ENCODE measurements at places on chromosomes 1 and 21.

GRCh38 chr1:234855851-234856250, 245.9 kb upstream of the IRF2BP2 start:
- DNase-seq, result no peak

- no peak for DNase-seq
Observed at GRCh38 chr1:226743259-226743658, 4.2 kb upstream of the ITPKB start.

DNA sequence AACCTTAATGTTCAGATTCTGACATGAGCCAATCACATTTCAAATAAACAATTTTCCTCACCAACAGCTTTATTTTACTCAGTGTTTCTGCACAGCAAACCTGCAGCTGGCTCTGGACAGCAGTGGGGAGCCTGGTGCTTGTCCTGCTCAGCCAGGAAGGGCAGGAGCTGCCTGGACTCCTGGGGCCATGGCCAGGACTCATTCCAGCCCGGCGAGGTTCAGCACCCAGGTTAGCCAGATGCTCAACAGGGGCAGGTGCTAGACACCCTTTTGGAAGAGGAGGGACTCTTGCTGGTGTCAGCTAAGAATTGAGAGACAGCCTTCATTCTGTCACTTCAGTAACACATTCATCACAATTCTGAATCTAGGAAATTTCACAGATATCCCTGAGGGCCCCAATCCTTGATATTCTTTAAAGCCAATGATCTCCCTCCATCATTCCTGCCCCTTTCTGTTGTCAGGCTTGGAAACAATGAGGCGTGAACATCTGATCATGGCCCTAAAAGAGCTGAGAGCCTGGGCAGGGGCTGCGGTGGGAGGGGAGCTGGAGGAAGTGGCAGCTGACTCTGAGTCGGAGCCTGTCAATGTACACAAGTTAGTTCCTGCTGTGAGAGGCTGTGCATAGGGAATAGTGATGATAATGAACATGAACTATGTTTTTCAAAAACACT, 251.3 kb downstream of the SDCCAG8 start:
- no peak for DNase-seq

DNA sequence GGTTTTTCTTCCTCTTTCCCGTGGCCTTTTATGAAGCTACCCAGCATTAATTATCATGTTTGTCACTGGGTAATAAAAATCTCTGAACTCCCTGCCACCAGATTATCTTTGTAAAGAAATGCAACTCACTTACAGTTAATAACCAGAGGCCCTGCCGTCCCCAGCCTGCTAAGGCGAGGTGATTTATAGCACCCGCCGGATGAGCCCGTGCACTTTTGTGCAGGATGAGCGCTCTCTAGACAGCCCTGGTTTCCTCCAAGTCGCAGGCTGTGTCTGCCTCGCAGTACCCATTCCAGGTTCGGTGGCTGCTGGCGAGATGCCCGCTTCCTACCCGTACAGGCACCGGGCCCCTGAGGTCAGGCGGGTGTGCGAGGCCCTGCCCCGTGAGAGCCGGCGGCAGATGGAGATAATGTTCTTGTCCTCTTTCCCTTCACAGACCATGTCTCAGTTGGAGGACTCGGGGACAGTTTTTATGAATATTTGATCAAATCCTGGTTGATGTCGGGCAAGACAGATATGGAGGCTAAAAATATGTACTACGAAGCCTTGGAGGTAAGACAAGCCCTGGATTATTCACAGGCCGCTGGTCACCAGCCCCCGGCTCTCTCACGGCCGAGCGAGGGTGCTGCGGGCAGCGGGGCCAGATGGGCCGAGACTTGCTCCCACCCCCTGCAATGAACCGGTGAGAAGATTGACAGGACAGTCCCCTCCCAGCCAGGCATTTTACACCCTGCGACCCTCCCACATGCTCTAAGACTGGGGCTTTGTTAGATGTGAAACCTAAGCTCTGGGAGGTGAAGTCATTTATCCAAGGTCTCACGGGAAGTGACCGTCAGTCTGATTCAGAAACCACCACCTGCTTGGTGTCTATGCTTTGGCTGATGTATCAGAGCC, 28.5 kb upstream of the SELENON start:
- no peak for DNase-seq

DNA sequence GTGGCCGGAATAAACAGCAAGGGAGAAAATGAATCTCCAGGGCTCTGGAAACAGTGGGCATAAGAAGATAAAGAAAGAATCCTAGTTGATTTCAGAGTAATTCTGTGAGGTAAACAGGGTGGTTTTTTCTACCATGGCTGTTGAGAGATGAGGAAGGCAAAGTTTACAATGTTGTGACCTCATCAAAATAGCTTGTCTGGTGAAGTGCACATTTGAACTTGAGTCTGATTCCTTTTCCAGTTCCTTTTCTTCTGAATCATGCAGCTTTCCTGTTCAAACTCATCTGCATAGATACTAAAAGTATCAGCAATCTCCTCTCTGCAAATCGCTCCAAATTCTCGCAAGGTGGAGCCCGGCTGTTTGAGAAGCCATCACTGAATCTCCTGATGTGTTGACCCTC, 161.7 kb downstream of the PLPP3 start:
- peak; percentile 78 for DNase-seq

- DNase-seq, result no peak
Observed at GRCh38 chr1:71908871-71909390, 373.4 kb downstream of the NEGR1 start.

DNA sequence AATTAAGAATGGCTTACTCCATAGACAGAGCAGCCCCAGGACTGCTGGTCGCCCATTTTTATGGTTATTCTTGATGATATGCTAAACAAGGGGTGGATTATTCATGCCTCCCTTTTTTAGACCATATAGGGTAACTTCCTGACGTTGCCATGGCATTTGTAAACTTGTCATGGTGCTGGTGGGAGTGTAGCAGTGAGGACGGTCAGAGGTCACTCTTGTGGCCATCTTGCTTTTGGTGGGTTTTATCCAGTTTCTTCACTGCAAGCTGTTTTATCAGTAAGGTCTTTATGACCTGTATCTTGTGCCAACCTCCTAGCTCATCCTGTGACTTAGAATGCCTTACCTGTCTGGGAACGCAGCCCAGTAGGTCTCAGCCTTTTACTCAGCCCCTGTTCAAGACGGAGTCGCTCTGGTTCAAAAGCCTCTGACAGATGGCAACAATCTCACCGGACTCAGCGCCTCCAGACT, 5.2 kb upstream of the AGPAT3 start:
- DNase-seq, result no peak

DNA sequence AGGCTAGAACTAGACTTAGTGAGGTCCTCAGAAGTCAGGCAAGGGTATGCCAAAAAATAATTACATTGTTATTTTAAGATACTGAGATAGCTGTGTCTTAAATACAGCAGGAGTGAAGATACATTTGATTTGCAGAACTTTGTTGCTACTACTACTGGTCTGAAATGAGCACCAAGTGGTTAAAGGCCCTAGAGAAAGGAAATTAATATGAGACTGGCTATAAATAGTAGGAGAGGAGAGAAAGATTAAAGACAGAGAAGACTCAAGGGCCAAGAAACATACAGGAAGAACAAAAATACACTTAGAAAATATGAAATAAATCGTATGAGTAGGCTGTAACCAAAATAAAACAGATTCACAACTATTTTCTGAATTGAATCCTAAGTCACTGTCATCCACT, 21.3 kb downstream of the HNRNPR start:
- DNase-seq, result no peak

GRCh38 chr1:213297021-213297420, 246.0 kb downstream of the RPS6KC1 start:
- no peak for DNase-seq

DNA sequence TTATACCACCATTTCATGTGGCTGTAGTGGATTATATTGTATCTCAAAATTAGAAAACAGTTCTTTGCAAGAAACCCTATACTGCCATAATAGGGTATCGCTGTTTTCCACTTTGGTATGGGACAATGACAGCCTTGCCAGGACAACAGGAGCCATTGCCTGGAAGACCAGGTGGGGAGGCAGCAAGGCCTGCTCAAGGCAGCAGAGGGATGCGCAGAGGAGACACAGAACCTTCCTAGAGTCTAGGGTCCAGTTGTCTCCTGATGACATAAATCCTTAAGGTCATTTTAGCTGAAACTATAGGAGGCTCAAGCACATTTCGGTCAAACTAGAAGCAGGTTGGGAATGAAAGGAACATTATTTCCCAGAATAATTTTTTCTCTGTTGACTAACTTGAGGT, 27.6 kb downstream of the IFNGR2 start:
- DNase-seq, result no peak

GRCh38 chr1:27521336-27521831, 31.4 kb upstream of the WASF2 start:
- peak; percentile 48 for DNase-seq

DNA sequence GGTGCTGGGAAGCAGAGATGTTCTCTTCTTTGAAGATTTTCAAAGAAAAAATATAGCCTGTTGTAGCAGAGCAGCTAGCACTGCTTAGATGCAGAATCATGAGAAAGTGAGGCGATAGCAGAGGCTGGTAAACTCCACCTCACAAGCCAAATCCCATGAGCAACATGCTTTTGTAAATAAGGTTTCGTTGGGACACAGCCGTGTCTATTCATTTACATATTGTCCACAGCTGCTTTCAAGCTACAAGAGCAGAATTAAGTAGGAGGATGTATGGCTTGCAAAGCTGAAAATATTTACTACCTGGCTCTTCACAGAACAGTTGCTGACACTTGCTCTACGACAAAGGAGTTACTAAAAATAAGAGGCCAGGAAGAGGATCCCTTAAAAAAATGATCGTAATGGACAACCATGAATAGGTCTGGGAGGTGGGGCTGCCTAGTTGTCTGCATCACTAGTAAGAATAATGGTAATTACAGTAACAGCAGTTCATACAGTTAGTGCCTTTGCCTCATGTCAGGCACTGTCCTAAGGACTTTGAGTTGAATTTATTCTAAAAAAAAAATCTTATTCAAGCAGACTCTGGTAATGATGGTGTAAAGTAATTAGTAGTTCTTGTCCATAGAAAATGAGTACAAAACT, 622.0 kb downstream of the KIF26B start:
- DNase-seq, result no peak

- DNase-seq, result no peak
Observed at GRCh38 chr1:210321131-210321530, 7.6 kb upstream of the HHAT start.

DNA sequence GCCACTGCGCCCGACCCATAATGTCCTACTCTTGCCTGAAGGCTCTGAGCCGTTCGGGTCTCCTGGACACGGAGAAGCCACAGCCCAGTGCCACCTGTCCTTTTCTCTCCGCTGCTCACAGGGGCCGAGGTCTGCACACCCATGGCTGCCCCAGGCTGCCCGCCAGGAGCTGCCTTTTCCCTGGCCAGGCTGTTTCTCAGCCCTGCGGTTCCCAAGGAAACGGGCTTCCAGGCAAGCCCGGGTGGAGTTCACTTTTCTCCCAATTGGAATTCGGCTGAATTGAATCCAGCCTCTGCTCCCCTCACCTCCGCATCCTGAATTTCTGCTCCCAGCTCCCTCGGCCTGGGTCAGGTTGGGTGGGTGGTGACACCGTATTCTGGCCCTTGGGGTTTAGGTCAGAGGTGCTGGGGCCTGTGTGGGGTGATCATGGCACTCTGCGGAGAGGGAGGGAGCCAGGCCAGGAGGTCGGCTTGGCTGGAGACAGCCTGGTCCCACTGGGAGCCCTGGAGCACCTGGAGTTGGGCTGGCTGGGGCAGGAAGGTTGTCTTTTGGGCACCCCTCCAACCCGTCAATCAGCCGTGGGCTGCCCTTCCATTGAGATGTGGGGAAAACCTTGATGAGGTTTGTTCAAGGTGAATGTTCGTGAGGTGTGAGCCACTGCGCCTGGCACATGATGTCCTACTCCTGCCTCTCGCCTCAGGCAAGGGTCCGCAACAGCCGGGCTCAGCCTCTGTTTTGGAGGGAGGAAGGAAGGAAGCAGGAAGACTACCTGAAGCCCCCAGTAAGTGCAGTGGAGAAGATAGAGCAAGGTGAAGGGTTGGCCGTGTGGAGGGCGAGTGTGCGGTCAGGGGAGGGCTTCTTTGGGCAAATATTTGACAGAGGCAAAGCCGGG, 25.1 kb downstream of the RRP1 start:
- no peak for DNase-seq

- no peak for DNase-seq
Observed at GRCh38 chr1:169027607-169028320, 78.7 kb upstream of the ATP1B1 start.

DNA sequence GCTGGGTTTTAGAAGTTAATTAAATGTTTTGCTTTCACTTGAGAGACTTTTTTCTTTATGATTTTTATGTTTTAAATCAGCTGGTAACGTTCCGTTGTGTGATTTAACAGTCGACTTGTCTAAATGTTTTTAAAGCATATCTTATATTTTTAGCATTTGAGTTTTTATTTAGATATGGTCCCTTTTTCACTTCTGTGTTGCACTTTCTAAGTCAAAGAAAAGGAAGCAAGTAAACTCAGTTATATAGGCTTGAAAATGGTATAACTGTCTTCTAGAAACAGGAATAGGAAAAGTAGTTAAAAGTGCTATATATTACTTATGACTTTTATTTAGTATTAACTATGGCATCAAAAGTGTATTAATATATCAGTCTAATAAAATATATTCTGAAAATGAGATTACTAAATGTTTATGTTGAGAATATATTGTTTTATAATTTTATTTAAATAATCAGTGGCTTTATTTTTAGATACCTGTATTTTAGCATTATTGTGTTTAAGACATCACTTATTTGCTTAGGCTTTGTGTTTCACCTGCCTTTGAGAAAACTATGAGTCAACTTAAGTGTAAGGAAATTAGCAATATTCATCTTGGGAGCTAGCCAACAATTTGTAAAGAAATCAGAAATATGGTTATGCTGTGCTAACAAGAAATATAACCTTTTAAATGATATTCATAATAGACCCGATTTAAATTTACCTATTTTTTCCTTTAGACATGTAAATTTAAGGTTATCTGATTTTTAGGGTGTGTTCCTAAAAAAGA, 60.5 kb downstream of the RABGAP1L start:
- DNase-seq, result peak; percentile 17

GRCh38 chr1:188043536-188044245, 1214.9 kb downstream of the PLA2G4A start:
- peak; percentile 92 for DNase-seq

DNA sequence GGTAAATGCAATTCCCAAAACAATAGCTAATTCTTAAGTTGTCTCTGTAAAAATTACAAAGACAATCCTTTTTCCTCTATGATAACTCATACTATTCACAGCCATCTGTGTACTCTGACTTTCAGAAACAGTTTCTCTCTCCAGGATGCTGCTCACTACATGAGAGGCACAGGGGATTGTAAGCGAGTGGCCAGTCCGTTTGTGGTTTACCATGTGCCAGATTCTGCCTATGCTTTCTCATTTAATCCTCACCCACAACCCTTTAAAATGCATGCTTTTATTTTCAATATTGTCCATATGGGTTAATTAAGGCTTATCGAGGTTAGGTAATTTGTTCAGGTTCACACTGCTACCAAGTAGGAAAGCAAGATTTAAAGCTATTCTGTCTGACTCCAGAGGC, 23.0 kb downstream of the RGS1 start:
- no peak for DNase-seq

DNA sequence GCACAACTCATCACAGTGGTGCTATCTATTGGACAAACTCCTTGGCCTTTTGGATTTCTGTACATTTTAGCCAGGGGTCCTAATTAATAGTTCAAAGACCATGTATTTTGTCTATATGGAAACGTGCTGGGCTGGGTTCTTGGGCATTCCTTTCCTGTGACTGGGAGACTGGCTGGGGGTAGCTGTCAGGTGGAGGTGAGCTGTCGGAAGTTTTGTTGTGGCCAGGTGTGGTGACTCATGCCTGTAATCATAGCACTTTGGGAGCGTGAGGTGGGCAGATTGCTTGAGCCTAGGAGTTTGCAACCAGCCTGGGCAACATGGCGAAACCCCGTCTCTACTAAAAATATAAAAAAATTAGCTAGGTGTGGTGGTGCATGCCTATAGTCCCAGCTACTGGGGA, 392.4 kb downstream of the RPS6KC1 start:
- no peak for DNase-seq
